ENCODE measurements at places on chromosomes 11 and 22.

DNA sequence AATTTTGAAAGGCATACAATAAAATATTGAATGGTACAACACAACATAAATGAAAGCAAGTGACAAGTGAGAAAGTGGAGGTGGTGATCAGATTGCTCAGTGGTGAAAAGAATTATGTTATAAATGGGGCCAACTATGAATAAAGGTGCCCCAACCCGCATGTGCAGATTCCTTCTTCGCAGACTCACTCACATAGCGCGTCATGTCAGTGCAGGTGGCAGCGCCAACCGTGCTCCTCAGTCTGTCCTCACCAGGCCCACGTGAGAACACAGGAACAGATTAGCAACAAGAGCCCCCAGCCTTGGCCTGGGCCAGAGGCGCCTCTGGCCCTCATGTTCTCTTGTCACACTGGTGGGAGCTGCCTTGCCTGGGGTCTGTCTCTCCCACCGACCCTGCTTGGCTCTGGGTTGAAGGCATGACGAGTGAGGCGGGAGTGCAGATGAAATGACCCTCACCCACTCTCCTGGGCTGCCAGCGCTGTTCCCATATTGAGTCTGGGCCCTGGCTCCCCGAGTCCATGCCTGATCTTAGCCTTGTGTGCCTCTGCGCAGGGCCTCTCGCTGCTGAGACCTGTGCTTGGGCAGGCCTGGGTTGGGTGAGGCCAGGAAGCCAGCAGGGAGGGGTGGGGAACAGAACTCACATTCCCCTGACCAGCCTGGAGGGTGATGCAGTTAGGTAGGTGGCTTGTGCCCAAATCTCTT lies 6.4 kb downstream of the ATG16L2 start:
- DNase-seq = no peak

- DNase-seq = no peak
Observed at GRCh38 chr11:32141745-32142546, 51.1 kb downstream of the RCN1 start.

GRCh38 chr22:49523374-49524008 lies 304.2 kb downstream of the BRD1 start:
- DNase-seq = no peak

GRCh38 chr11:10333490-10333889 lies 28.6 kb downstream of the ADM start:
- no peak for DNase-seq

DNA sequence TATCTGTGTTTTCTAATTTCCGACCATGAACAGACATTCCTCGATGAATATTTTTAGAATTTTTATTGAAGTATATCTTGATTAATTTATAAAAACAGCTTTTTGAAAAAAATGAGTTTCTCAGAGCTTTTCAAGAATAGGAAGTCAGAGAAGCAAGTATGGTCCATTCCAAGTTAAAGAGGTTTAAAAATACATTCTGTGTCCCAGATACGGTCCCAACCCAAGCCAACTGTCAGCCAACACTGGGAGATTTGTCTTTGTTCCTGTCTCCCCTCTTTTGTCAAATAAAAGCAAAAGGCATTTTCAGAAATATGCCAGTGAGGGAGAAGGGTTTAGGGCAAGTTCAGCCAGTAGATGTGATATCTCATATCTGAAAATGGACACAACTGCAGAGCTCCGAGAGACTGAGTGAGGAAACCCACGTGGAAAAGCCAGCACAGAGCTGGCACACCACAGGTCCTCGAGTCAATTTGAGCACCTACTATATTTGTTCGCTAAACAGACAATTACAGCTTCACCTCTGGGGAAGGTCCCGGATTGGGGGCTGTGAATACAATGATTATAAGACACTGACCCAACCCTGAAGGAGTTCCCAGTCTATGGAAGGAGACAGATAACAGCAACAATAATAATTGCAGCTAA lies 59.8 kb downstream of the C11orf91 start:
- DNase-seq = no peak

DNA sequence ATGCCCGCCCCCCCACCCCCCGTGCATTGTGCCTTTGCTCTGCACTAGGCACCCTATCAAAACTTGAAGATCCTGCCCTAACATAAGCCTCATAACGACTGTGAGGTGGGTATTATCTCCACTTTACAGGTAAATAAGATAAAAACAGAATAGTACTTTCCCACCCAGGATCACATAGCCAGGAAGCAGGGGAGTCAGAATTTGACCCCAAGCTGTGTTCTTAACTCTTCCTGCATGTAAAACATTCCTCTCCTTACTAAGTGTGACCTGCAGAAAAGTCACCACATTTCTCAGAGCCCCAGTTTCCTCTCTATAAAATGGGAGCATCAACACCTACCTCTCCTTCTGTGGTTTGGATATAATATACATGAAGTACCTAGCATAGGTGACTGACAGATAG lies 18.2 kb upstream of the ANKK1 start:
- DNase-seq = no peak

GRCh38 chr11:64854157-64854533 lies 9.7 kb upstream of the CDC42BPG start:
- DNase-seq = no peak

- no peak for DNase-seq
Observed at GRCh38 chr22:49668402-49668801, 159.3 kb downstream of the BRD1 start.

DNA sequence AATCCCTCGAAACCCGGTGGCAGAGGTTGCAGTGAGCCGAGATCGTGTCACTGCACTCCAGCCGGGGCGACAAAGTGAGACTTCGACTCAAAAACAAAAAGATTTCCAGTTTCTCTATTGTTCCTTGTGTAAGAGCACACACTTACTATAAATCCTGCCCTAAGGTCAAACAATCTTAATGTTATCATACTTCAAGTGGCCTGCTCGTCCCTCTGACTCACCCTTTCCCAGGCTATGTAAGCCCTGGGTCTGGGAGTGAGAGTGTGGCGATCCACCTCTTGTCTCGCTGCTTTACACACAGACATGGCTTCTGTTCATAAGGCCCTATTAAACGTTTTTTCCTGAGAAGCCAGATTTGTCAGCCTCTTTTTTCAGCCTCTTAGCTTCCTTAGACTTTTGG lies 24.4 kb upstream of the A4GALT start:
- DNase-seq = no peak

DNA sequence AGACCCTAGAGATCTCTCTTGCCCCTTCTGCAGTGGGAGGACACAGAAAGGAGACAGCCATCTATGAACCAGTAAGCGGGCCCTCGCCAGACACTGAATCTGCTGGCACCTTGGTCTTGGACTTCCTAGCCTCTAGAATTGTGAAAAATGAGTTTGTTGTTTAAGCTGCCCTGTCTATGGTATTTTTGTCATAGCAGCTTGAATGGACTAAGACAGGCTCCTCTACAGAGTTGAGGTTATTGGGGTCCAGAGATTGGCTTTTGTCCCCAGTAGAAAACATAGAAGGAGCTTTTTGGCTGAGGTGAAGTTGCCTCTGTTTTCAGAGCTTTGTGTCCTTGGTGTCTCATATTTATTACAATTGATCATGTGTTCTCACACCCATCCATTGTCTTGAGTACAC lies 77.2 kb downstream of the STIM1 start:
- DNase-seq = no peak

- no peak for DNase-seq
Observed at GRCh38 chr11:26276798-26277424, 55.0 kb upstream of the ANO3 start.

- DNase-seq = no peak
Observed at GRCh38 chr11:2781408-2782274, 81.8 kb upstream of the KCNQ1OT1 start.

GRCh38 chr22:18055619-18056160 lies 22.1 kb upstream of the PEX26 start:
- no peak for DNase-seq

GRCh38 chr22:46165977-46166376 lies 15.7 kb downstream of the PPARA start:
- DNase-seq = no peak

DNA sequence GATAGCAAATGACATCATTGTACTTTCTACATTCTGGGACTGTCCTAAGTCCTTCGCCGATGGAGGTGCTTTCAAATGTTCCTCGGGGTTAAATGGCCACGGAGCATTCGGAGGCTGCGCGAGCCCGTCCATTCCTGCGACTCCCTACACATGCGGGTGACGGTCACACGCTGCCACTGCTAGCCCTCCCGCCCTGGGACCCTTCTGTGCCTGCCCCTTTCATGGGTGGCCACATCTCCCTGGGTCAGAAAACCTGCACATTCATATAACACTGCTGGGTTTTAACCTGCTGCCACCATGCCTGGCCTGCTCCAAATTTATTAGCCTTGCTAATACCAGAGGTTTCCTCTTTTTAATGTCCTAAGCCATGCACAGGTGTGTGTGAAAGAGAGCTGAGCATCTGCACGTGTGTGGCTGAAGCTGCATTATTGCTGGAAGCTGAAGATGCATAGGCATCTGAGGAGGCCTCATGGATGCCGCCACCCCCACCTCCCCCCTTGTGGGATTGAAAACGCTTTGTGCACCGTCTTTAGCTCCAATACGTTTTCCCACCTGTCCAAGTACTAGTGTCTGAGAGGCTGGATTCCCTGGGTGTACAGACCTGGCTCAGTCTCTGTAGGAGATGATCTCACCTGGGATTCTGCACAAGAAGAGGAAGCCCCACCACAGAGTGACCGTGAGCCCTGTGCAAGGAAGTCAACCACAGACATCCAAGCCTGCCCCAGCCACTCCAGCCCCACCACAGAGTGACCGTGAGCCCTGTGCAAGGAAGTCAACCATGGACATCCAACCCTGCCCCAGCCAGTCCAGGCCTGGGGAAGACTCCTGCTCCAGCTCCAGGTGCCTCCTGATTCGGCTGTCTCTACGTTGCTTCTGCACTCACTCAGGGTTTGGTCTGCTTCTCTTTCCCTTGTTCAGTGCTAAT lies 626.4 kb downstream of the BRD1 start:
- DNase-seq = no peak

GRCh38 chr11:62726156-62726914 lies 922 bp downstream of the HNRNPUL2 start:
- DNase-seq = no peak

GRCh38 chr11:106413222-106413621 lies 335.8 kb downstream of the AASDHPPT start:
- DNase-seq = no peak

DNA sequence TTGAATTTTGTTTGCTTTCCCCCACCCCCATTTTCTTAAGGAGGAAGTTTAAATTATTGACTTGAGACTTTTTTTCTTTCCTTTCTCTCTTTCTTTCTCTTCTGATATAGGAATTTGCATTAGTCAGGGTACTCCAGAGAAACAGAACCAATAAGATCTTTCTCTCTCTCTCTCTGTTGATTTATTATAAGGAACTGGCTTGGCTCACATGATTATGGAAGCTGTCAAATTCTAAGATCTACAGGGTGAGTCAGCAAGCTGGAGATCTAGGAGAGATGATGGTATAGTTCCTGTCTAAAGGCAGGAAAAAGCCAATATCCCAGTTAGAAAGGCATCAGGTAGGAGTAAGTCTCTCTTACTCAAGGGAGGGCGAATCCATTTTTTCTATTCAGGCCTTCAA lies 64.0 kb downstream of the CCDC81 start:
- DNase-seq = no peak

DNA sequence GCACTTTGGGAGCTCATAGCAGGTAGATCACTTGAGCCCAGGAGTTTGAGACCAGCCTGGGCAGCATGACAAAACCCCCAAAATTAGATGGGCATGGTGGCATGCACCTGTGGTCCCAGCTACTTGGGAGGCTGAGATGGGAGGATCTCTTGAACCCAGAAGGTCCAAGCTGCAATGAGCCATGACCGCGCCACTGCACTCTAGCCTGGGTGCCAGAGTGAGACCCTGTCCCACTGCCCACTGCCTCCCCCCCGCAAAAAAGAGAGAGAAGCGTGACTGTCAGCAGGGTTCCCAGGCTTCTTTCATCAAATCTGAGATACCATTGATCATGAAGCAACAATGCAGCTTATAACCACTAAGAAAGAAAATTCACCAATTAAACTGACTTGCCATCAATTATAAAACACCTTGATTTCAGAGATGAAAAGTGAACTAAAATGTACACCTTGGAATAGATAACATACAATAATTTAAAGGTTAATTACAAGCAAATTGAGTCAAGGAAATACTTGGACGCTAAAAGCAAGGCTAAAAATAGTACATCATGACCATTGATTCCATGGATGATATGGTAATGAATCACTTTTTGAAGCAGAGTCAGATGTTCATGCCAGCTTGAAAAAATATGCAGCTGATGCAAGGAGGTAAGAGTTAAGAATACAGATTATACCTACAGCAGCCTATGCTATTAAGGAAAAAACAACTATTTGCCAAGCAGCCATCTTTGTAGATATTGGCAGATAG lies 90.8 kb upstream of the ALKBH3 start:
- no peak for DNase-seq

DNA sequence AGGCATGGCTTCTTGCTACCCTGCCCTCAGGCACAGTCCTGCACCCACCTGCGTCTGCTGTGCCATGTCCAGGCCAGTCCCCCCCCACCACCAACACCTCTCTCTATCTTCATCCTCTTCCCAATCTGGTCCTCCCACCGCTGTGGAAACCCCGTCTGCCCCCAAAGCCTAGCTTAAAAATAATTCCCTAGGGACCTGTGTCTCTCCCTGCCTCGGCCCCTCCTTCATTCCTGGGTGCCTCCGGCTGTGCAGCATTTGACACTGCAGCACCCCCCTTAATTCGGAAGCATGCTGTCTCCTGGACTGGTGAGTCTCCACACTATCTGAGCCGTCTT lies 2.5 kb upstream of the ASCL2 start:
- no peak for DNase-seq

- no peak for DNase-seq
Observed at GRCh38 chr11:113817162-113817561, 37.6 kb downstream of the CLDN25 start.

DNA sequence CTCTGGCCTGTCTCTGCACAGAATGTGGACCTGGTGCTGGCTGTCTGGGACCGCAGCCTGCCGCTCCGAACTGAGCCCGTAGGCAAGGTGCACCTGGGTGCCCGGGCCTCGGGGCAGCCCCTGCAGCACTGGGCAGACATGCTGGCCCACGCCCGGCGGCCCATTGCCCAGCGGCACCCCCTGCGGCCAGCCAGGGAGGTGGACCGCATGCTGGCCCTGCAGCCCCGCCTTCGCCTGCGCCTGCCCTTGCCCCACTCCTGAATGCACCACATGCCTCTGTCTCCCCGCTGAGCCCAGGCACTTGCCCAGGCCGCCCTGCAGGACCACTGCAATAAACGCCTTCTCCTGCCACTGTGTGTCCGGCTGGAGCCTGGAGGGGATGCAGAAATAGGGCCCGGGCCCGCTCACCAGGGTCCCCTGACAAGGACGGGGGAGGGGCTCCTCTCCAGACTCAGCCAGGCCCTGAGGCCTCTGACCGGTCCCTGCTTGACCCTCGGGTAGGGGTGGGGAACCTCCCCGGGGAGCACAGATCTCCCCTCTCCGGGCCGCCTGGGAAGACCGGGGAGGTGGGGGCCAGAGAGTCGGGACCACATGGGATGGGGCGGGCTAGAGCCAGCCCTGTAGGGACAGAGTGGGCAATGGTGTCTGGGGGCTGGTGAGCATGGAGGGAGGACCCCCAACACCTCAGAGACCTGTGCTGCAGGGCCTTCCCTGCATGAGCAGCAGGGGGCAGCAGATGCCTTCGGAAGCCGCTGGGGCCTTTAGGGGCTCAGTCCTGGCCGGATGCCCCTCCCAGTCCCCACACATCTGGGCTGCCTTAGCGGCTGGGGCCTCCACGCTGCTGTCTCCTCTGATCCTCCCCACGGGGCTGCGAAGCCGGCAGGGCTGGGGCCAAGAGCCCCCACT lies 1.4 kb upstream of the TNNI2 start:
- peak; percentile 62 for DNase-seq

GRCh38 chr11:125892071-125892470 lies 4.6 kb downstream of the HYLS1 start:
- no peak for DNase-seq

Data from stimulated activated CD4-positive, alpha-beta T cell treated with anti-CD3 and anti-CD28 coated beads, Interleukin-15, amount 100 ng/mL, for 1 hour (primary cell).